ENCODE measurements at places on chromosomes 5 and 9. TPM values are rescaled to one million over a fixed set of nuclear protein-coding genes. Genes with fewer than 3 reads are reported as not detected.

Gene INSL6
- total RNA-seq: not detected

Gene SMIM33
- total RNA-seq: not detected

Gene DIMT1
- total RNA-seq: 31.1 TPM

Gene POLR3G
- 63.6 TPM for total RNA-seq

Gene PDE6A
- not detected for total RNA-seq

Gene IL4
- total RNA-seq: not detected

Gene GPR150
- total RNA-seq: 0.13 TPM

Gene ZNF367
- 6.3 TPM for total RNA-seq

Gene BTNL3
- not detected for total RNA-seq

Gene FOXD1
- total RNA-seq: 7.9 TPM

Gene LVRN
- total RNA-seq: 0.13 TPM

Gene STOM
- 32.9 TPM for total RNA-seq

Gene PRRC1
- 58.7 TPM for total RNA-seq

Gene GCNT4
- total RNA-seq: 0.71 TPM

Gene GRXCR2
- not detected for total RNA-seq

Gene EIF4E1B
- total RNA-seq: 1.1 TPM

Gene PPP1R26
- 37.4 TPM for total RNA-seq

Gene LCN12
- total RNA-seq: 4.7 TPM

DNA sequence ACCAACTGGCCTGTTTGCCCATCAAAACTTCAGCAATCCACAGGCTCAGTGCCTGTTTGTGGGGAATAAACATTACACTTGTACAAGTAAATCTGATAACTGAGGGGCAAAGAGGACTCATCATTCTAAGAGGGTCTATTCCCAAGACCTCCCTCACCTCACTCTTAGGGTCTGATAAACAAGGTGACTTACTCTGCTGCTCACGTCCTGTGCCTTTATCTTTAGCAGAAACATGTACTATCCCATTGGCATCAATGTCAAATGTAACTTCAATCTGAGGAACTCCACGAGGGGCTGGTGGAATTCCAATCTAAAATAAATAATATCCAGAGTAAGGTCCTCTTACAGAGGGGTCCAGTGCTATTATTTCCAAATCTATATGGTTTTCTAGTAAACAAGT lies 14.6 kb upstream of the ETF1 start:
- DNase-seq: no peak

GRCh38 chr5:26761045-26761444 lies 277.3 kb downstream of the CDH9 start:
- DNase-seq: no peak

GRCh38 chr5:178994580-178995340 lies at the start of gene GRM6:
Gene GRM6 (minus strand): TSS chr5:178995320. CDS start chr5:178994944, 376 bp downstream.
- DNase-seq: peak; percentile 61

GRCh38 chr5:10555277-10555684 lies 8.6 kb upstream of the ANKRD33B start:
- DNase-seq: no peak

- no peak for DNase-seq
Measured at GRCh38 chr9:93108291-93109041, 12.4 kb downstream of the CARD19 start.

DNA sequence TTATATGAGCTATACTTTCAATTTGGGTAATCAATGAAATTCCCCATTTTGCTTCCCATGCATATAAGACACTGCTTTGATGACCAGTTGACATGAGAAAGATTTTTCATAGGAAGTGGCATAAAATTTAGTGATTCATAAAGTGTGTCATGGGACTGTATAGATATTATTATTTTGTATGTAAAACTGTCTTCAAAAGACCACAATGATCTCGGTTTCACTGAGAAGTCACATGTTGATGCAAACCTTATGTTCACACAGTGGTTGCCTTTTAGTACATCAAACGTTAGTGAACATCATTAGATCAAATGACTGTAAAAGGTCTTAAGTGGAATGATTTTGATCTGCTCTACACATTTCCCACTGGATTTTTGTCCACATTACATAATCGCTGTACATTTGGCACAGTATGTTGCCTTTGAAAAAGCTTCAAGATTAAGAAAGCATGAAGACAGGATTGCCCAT lies 349.2 kb upstream of the MEF2C start:
- DNase-seq: no peak

DNA sequence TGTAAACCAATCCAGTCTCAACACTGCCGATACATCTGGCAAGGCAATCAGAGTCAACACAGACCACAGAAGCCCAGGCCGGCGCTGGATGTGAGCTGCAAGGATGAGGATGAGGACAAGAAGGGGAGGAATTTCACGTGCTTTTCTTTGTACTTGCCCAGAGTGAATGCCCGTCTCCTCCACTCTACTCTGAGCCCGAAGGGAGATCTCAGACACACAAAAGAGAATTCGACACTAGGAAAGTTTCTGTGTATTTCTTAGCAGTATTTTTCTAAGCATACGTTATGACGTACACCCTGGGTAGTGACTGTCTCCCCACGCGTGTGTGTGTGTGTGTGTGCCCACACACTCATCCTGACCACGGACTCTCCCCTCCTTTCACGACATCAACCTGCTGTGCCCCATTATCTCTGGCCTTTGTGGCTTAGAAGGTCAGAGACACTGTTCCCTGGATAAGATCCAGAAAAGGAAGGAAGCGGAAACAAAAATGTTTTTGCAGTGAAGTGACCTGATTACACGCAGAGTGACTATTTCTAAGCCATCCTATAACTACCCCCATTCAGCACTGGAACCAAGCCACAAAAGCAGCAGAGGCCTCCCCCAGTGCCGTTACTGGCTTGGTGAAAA lies 227.3 kb upstream of the DAPK1 start:
- no peak for DNase-seq

DNA sequence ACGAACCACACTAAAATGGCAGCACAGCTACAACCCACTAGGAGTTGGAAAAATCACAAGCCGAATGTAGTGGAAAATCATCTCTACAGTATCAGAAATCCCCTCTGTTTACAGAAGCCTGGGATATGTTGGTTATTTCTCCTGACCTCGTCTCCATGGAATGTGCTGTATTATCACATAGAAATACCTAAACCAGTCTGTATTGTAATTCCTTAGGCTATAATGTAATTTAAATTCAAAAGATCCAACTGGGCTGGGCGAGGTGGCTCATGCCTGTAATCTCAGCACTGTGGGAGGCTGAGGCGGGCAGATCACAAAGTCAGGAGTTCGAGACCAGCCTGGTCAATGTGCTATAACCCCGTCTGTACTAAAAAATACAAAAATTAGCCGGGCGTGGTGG lies 244.8 kb upstream of the MPDZ start:
- no peak for DNase-seq

DNA sequence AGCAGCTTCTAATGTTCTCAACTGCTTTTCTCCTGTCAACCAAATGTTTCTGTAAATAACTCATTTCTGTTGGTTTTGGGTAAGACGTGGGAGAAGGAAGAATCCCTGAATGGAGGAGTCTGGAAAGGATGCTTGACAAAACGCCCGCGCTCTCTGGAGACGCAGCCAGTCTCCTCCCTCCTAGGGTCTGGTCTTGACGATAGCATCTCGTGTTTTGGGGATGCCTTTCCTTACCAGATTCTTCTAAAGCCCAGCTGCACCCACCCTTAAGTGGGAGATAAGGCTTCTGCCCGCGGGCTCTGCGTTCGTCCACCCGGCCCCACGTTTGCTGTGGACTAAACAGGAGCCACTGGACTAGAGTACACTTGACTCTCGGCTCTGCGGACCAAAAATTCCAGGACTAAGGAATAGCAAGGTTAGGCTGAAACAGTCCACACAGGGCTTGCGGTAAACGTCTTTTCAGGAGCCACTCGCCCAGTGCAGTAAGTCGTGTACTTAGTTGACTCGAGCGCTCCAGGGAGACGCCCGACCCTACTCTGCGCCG lies 491 bp upstream of the CTSL start:
- peak; percentile 31 for DNase-seq

- DNase-seq: peak; percentile 57
Measured at GRCh38 chr5:167050568-167051401, 1240.7 kb upstream of the WWC1 start.

DNA sequence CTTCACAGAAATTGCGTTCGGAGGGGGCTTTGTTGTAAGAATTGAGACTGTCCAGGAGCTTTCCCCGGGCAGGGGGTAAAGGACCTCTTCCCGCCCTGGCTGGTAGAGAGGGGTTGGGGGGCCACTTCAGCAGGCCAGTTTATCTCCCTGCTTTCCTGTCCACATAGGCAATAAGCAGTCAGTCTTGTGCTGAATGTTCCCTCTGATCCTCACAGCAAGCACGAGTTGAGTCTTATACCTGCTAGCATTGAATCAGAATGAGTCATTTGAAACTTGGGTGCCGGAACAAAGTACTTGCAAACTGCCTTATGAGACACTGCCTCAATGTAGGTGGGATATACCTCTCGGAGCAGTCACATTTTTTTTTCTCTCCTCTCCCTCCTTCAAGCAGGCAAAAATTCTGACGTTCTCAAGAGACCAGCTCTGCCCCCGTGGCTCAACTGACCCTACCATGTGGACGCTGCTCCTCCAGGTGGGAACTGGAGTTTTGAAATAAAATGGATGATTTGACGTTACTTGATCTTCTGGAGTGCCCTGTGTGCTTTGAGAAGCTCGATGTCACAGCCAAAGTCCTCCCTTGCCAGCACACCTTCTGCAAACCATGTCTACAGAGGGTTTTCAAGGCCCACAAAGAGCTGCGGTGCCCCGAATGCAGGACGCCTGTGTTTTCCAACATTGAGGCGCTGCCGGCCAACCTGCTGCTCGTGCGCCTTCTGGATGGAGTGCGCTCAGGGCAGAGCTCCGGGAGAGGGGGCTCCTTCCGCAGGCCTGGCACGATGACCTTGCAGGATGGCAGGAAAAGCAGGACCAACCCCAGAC lies 1.3 kb downstream of the SH3RF2 start:
- DNase-seq: peak; percentile 13

DNA sequence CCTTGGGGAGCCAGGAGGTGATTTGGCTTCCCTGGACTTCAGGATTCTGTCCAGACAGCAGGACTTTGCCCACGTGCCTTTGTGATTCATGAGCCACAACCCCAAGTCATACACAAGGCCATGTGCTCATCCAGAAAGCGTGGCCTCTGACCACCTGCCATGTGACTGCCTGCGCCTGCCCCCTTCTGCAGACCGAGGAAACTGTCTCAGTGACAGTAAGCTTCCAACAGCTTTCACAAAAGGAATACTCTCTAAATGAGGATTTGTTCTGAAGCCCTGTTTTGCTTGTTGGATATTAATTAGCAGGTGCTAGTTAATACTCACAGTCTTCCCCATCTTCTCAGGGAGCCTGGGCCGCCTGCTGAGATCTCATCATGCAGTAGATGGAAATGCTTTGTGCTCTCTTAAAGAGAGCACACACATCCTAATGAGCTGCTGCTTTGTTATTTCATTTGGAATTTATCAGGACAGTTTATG lies 36.9 kb upstream of the ANGPTL2 start:
- DNase-seq: peak; percentile 63

GRCh38 chr9:126783949-126784348 lies 20.9 kb upstream of the ZBTB43 start:
- no peak for DNase-seq

DNA sequence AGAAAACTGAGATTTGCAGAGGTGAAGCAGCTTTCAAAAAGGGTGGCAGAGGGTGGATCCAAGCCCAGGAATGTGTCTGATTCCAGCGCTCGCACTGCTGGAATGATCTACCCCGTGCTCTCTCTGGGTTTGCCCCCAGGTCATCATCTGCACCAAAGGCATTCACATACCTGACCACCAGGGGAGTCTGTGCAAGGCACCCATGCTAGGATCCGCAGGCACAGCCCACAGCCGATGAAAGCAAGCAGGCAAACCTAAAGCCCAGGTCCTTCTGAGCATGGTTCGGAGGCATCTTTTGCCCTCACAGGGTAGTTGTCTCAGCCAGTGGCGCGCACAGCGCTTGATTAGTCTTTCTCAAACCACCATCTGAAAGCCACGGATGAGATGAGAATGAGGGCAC lies 56.6 kb downstream of the TEK start:
- peak; percentile 42 for DNase-seq

DNA sequence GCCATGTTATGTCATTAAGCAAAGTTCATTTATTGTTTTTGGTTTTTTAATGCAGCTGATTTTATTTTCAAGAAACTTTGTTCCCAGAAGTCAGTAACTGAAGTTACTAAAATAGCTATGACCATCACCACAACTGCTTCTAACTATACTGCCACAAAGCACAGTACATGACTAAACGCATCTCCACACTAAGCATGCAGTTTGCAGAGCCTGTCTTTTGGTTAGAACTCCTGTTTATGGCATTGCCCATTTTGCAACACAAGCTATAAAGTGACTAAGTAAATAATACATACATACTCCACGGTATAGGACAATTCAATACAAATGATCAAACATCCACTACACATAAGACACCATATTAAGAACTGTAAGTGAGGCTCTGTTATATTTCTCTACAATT lies 109.7 kb downstream of the MLLT3 start:
- no peak for DNase-seq

- peak; percentile 53 for DNase-seq
Measured at GRCh38 chr9:34628656-34629490, at the start of gene ARID3C. Gene ARID3C (minus strand): TSS chr9:34629066. CDS start chr9:34628014, 1,052 bp downstream.

GRCh38 chr9:77271023-77271690 lies 93.8 kb downstream of the VPS13A start:
- DNase-seq: no peak

GRCh38 chr5:104452550-104452949 lies 890.0 kb upstream of the NUDT12 start:
- no peak for DNase-seq

DNA sequence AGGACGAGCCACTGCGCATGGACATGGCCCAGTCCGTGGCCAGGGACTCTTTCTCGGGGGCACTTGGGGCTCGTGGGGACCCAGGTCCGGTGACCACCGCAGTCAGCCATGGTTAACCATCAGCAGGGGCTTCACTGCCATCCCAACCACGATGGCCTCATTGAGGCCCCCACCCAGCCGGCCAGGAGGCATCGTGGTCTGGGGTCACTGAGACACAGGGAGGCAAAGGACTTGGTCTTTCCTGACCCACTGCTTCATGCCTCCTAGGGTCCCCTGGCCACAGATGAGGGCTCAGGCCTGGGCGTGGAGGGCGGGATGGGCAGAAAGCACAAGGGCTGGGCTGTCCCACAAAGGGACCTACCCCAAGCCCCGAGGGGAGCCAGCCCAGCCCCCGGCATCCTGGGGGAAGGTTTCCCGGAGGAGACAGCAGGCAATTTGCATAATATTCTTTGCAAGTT lies 6.6 kb downstream of the NACC2 start:
- DNase-seq: no peak

- DNase-seq: no peak
Measured at GRCh38 chr9:123322273-123323195, 33.5 kb upstream of the CRB2 start.

DNA sequence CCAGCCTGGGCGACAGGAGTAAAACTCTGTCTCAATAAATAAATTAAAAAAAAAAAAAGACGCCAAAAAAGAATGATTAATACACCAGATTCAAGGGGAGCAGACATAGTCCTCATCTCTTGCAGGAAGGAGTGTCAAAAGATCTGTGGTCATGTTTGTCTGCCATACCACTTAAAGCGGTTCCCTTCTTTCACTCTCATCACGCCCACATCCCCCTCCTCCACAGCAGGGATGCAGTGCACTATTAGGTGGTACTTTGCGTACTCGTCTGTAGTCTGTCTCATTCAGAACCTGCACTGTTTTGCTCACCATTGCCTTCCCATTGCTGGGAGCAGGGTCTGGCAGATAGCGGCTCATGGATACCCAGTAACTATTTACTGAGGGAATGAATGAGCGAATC lies 11.2 kb downstream of the CDHR2 start:
- DNase-seq: no peak

GRCh38 chr9:72880821-72881220 lies 72.0 kb downstream of the ALDH1A1 start:
- no peak for DNase-seq
